ENCODE measurements at places on chromosomes 3 and 15.

- no peak for DNase-seq
These were observed 18.8 kb downstream of the ARHGEF3 start for GRCh38 chr3:56782906-56783305.

DNA sequence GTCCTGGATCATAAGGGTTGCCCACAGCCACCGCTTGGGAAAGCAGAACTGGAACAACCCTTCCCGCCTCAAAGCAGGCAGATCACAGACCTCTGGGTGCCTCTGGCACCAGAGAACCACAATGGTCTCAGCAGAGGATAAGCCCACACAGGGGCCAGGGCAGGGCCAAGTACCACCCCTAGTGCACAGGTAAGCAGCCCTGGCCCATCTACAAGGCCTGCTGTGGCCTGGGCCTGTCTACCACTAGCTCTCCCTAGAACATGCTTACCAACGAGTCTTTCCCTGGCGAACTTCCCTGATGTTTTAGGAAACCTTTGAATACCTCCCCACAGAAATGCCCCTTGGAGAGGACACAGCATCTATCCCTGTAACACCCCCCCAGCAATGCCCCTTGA is 28.3 kb downstream of the TNK2 start:
- DNase-seq = no peak

- DNase-seq = no peak
These were observed 1.4 kb downstream of the CIAO2A start for GRCh38 chr15:64092075-64092820.

- DNase-seq = no peak
These were observed 75.0 kb downstream of the CORO2B start for GRCh38 chr15:68653801-68654200.

DNA sequence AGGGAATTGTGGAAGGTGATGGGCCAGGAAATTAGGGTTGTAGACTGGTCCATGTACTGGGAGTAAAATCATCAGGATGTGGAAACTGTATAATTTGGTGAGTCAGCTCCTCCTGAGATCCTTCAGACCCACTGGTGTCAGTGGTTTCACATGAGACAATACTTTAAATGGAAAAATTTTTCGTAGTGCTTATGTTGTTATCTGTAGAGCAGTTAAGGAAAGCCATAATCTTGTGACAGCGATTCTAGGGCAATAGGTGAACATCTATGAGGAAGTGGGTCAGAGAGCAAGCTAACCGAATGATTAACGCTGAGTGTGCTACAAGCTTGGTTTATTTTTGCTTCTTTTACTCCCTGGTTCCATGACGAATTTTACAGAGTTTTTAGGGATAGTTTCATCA is 200.6 kb downstream of the CADM2 start:
- DNase-seq = no peak

Data from activated CD4-positive, alpha-beta T cell treated with anti-CD3 and anti-CD28 coated beads, Interleukin-2, amount 10 ng/mL, durations not matched to agents 7 days and 5 days (primary cell).